Pancreas (tissue), 10 donors: ENCODE measurements at places on chromosomes 13 and 19. TPM values are rescaled to one million over a fixed set of nuclear protein-coding genes. Genes with fewer than 3 reads are reported as not detected.
A peak's percentile ranks its signal among the peaks of the same experiment; 100 is the strongest.

FRY gene
- total RNA-seq, result 21.0 TPM

ZNF135 gene
- 1.4 TPM for total RNA-seq

PNKP gene
- total RNA-seq, result 34.0 TPM

- H3K27me3 ChIP-seq, result no peaks in the 10 kb centered on the region
- no peak for DNase-seq
- no peaks in the 10 kb centered on the region for H3K36me3 ChIP-seq
- no peak overlapping the region for H3K4me3 ChIP-seq
- H3K4me1 ChIP-seq, result peaks cover 8% of the 10 kb centered on the region
Observed at GRCh38 chr19:7602935-7603497, 7.4 kb downstream of the CAMSAP3 start.

GRCh38 chr13:37429976-37430375 lies 168.6 kb downstream of the POSTN start:
- no peaks in the 10 kb centered on the region for H3K4me1 ChIP-seq
- no peak overlapping the region for H3K27ac ChIP-seq
- H3K4me3 ChIP-seq, result no peak overlapping the region
- H3K36me3 ChIP-seq, result no peaks in the 10 kb centered on the region
- no peaks in the 10 kb centered on the region for H3K27me3 ChIP-seq
- DNase-seq, result no peak

GRCh38 chr19:49210108-49210900 lies 52.7 kb downstream of the TRPM4 start:
- no peak overlapping the region for H3K4me3 ChIP-seq
- peak; percentile 92 for DNase-seq
- no peaks in the 10 kb centered on the region for H3K36me3 ChIP-seq

GRCh38 chr19:16637535-16637934 lies 9.5 kb upstream of the MED26 start:
- DNase-seq, result no peak
- H3K36me3 ChIP-seq, result peaks cover 12% of the 10 kb centered on the region
- no peak overlapping the region for H3K27ac ChIP-seq
- no peaks in the 10 kb centered on the region for H3K27me3 ChIP-seq
- no peak overlapping the region for H3K4me3 ChIP-seq
- H3K4me1 ChIP-seq, result no peaks in the 10 kb centered on the region
